ENCODE measurements at places on chromosomes 6 and 20. TPM values are rescaled to one million over a fixed set of nuclear protein-coding genes. Genes with fewer than 3 reads are reported as not detected.

DOK5 gene
- total RNA-seq: not detected

KIF25 gene
- not detected for total RNA-seq

- no peak for DNase-seq
These were observed 278.5 kb upstream of the MAN1A1 start for GRCh38 chr6:119627908-119628669.

DNA sequence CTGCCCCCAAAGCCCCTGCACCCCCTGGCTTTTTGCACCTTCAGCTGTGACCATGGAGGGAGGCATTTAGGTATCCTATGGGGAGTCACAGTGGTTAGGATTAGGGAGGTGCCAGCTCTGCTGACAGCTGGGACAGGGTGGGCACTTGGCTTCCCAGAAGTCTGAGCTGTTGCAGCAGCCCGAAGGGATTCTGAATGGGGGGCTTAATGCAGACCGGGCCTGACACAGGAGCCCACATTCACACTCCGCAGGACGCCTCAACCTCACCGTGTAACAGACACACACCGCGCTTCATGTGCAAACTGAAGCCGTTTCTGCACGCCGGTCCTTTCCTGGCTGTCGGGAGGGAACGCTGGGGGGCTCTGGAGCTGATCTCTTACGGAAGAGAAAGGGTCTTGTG is 1.9 kb downstream of the EBF4 start:
- DNase-seq: no peak

DNA sequence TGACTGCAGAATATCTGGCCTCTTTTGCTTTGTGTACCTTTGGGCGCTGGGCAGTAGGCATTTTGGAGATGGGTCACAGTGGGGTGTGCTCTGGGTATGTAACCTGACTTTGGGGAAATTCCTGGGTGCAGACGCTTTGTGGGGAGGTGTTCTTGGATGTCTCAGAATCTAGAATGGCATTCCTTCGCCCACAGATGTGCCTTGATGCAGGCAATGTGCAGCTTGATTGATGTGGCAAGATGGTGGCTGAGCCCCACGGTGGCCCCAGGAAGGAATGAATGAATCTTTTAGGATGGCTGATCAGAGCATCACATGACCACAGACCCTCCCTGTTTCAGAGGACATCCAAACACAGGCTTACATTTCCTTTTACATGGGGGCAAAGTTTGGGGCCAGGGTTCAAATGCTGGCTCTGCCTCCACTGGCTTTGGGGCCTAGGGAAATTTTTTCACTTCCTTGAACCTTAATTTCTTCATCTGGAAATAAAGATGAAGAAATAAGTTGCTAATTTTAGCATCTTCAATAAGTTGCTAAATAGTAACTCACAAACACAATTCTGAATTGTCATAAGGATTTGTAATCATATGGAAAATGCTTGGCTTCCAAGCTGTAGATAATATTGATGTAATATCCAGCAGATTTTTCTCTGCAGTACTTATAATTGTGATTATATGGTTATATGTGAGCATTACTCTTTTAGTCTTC is 5.6 kb downstream of the PPP1R16B start:
- DNase-seq: no peak

- DNase-seq: peak; percentile 84
These were observed 1.6 kb upstream of the KIF16B start for GRCh38 chr20:16574656-16575355.

RNF182 gene
- total RNA-seq: not detected

BMP6 gene
- total RNA-seq: 2.9 TPM

Measured in B cell (primary cell).